Urinary bladder (tissue), 4 donors: ENCODE measurements at places on chromosomes 16 and 17. TPM values are rescaled to one million over a fixed set of nuclear protein-coding genes. Genes with fewer than 3 reads are reported as not detected.

KRT14 gene
- total RNA-seq, result not detected

DNA sequence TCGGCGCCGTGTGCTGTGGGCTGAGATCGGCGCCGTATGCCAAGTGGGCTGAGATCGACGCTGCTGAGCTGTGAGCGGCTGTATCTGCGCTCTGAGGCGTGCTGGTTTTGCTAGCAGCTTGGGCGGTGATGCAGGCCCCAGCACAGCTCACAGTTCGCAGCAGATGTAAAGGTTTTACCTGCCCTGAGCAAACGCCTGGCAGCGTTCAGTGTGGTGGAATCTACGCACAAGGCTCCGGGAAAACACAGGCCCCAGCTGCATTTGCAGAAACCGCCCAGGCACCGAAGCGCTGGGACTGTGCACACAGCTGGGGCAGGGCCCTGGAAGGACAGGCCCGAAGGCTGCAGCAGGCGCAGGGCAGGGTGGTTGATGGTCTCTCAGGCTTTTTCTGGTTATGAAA lies 8.0 kb upstream of the ZNF469 start:
- no peak for DNase-seq

PRR11 gene
- 7.9 TPM for total RNA-seq

DNA sequence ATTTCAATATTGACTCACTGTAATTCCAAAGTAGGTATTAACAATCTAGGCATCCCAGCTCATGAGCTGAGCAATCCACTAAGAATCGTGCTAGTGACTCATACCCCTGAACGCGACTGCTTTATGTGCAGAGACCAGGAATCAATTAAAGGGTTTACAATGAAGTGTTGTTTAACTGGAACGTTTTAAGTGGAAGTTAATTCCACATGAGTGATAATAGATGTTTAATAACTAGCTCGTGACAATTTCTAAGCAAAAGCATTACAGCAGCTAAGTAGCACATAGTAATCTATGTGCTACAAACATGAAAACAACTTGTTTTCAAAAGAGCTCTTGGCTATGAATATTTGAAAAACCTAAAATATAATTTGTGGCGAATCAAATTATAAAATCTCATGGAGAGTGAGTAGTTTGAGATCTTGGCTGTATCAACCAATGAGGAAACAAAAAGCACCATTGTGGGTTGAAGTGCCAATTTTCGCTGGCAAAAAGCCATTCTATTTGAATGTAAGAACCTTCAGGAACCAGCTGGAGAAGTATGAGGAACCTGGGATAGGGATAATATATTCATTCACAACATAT lies 9.4 kb downstream of the GJC1 start:
- DNase-seq, result no peak

DNA sequence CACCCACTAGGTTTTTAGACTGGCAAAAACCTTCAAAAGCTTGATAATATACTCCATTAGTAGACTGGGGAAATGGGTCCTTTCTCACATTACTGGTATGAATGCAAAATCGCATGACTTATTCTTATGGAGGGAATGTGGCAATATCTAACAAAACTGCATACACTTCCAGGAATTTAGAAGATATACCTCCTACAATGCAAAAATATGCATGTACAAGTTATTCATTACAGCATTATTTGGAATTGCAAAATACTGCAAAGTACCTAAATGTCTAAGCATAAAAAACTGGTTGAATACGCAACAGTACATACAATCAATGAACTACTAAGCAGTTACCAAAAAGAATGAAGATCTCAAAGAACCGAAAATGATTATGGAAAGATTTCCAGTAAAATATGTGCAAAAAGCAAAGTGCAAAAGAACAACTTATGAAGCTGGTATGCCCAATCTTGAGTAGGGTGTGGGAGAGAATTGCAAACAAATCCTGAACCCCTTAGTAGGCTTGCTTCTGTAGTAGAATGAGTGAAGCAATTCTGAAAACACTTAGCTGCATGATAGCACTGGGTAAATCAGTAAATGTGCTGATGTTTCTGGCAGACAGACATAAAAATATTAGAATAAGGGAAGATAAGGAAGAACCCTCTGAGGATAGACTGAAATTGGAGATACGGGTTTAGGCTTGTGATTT lies 180.1 kb downstream of the PARN start:
- no peak for DNase-seq

GRCh38 chr16:27698746-27699145 lies 148.8 kb downstream of the KATNIP start:
- DNase-seq, result no peak

KRTAP3-2 gene
- total RNA-seq, result not detected

DPEP1 gene
- total RNA-seq, result 0.58 TPM

DNA sequence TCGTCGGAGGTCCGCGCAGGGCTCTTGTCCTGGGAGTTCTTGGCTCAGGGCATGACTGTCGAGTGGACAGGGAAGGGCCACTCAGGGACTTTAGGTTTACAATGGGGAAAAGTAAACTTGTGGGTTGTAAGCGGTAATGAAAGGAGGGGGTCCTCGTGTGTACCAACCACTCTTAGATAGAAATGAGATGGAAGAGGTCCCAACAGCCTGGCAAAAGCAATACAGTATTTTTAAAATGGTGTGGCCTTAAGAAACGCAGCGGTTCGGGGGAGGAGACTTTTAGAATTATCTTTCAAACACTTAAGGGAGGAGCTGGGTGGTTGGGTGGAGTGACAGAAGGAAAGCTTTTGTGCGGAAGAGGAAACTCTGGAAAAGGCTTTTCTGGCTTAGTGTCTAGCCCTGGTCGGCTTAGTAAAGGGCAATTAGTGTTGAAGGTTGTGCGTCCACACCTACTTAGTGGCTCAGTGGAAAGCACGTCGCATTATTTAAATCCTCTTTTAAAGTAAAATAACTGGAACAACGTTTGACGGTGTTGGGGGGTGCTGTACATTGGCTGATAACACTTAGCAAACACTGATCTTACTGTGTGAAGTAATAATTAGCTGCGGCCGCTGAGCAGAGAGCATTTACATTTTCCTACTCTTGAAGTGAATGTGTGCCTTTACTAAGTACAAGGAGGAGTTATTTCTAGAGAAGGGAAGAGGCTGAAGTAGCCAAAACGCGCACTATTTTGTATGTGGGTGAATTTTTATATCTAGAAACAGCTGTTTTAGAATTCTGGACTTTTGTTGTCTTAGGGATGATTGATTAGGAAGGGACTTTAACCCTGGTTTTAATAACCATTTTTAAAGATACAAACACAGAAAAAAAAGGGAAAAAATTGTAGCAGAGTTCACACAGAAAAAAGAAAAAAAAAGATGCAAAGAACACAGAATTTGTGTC lies 1.0 kb downstream of the WSB1 start:
- DNase-seq, result peak; percentile 88

FAM83G gene
- total RNA-seq, result 1.0 TPM

DNA sequence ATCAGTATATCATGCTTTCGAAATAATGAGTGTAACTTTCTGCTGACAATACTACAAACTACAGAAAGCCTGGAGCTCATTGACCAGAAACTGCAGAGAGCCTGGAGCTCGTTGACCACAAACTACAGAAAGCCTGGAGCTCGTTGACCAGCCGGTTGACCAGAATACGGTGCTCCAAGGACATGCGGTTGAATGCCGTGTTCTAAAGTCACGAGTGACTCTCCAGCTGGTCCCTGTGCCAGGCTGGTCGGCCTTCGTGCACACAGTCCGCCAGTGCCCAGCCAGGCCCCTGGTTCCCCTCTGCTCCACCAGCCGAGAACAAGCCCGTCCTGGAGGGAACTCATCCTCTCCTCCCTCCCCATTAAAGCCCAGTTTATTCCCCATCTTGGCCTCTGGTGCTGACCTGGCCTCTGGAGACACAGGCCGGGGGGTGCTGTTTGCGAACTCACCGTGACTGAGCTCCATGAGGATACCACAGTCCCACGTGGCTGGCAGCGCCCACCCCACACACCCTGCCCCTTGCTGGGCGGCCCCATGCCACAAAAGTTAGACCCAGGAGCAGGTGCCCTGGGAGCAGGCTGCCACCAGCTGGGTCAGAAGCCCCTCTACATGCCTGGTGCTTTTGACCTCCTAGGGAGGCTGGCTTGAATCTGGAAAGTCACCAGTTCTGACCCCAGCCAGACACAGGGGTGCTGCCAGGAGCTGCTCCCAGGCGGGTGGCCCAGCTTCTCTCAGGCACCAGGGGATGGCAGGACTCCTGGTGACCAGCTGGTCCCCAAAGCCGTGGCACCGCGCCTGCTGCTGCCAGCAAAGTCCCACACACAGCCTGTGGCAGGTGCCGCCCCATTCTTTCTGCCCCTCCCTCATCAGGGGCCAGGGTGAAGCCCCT lies 15.5 kb upstream of the CDH15 start:
- no peak for DNase-seq

CCDC78 gene
- 0.74 TPM for total RNA-seq

GRCh38 chr16:72992142-72992601 lies 55.8 kb downstream of the ZFHX3 start:
- no peak for DNase-seq

FBRS gene
- total RNA-seq, result 18.8 TPM

DNA sequence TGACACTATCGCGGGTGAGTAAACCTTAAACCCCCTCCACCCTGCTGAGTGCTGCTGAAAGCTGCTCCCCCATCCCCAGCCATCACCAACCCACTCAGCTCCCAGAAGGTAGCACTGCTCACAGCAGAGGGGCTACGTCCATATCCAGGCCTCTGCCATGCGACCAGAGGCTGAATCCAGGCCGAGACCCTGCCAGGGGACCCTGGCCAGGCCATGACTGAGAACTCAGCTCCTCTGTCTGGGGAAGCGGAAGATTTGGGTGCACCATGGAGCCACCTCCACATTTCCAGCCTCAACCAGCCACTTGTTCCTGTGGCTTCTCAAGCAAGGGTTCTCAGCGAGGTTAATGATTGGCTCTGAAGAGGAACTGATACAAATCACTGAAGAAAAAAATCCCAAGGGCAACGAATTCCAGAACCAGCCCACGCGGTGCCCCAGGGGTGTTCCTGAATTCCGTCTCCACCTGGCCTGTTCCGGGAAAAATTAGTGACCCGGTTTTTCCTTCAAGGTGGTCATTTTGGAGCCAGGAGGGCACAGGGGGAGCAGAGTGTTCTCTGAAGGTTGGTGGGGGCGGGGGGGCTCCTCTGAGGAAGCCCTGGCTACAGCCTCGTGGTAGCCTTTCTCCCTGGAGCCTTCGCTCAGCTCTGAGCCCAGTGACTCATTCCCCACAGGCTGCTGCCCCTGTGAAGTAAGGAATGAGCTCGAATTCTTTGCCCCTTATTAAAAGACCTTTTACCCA lies 9.3 kb upstream of the SLC16A5 start:
- DNase-seq, result no peak

DNA sequence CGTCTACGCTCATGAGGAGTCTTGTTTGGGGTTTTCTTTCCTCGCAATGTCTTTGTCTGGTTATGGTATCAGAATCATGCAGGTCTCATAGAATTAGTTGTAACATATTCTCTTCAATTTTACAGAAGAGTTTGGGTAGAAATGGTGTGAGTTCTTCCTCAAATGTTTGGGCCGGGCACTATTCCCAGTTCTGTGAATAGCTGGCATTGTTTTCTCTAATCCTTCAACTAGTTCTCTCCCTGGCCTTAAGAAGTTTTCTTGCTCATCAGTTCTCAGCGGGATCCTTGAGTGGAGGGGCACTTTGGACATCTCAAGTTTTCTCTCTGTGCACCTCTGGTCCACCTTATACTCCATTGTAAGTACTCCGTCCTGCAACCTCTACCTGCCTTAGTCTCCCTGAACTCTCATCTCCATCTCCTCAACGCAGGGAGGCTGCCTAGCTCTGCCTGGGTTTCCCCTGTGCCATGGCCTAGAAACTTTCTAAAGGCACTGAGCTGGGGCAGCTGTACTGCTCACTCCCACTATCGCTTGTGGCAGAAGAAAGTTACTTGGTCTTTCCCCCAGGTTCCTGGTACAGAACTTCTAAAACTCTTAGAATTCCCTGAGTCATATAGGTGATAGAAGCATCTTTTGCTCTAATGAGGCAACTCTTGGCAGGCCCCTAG lies 16.9 kb downstream of the NSMCE1 start:
- no peak for DNase-seq

- no peak for DNase-seq
Measured at GRCh38 chr17:62652251-62653001, 25.0 kb downstream of the MRC2 start.

GRCh38 chr17:17298108-17298507 lies 5.1 kb upstream of the NT5M start:
- no peak for DNase-seq

CPHXL2 gene
- not detected for total RNA-seq

DNA sequence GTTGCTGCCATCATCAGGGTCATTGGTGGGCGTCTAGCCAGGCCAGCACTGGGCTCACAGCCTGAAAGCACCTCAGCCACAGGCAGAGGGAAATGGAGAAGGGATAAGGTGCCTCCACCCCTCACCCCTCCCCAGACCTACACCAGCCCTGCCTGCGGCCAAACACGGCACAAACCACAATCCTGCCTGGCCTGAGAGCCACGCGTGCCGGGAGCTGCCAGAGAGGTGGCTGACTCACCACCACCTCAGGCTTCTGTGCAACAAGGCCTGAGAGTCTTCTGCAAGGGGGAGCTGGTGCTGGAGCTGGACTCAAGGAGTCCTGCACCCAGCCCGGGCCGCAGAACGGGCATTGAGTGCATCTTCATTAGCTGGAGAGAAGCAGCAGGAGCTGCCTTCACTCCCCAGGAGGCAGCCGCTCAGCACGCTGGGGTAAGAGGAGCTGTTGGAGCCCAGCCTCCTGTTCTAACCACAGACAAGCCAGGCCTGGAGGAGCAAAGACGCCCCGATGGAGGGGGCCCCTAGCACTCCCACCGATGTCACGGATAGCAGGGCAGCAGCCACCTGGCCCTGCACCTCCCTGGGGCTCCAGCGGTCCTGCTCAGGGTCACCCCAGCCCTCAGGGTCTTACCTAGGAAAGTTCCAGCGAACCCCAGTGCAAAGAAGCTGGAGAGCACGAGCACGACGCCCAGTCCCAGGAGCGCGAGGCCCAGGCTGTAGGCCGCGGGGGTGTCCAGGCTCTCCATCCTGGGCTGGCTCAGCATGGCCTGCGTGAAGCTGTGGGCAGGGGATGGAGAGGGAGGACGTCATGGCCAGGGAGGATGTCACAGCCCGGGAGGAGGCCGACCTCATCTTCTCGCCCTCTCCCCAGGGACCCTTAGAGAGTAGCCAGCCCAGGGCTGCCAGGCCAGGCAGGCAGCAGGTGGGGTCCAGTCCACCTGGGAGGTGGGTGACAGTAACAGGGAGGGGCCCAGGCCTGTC lies 16.0 kb upstream of the RASD1 start:
- no peak for DNase-seq

- no peak for DNase-seq
Measured at GRCh38 chr17:70059649-70060048, 15.4 kb upstream of the KCNJ16 start.

GRCh38 chr16:57012353-57012752 lies 23.0 kb downstream of the NLRC5 start:
- no peak for DNase-seq

- no peak for DNase-seq
Measured at GRCh38 chr16:84058664-84059063, 16.1 kb upstream of the SLC38A8 start.

NPIPB6 gene
- total RNA-seq, result 4.1 TPM

PRKAR1A gene
- 326 TPM for total RNA-seq
